NCI-H510A (cell line): ENCODE measurements at places on chromosomes 1 and 21.

- no peak for DNase-seq
Observed at GRCh38 chr1:41891199-41891896, 27.4 kb downstream of the HIVEP3 start.

- DNase-seq, result no peak
Observed at GRCh38 chr1:156740237-156740740, 599 bp downstream of the MRPL24 start.

DNA sequence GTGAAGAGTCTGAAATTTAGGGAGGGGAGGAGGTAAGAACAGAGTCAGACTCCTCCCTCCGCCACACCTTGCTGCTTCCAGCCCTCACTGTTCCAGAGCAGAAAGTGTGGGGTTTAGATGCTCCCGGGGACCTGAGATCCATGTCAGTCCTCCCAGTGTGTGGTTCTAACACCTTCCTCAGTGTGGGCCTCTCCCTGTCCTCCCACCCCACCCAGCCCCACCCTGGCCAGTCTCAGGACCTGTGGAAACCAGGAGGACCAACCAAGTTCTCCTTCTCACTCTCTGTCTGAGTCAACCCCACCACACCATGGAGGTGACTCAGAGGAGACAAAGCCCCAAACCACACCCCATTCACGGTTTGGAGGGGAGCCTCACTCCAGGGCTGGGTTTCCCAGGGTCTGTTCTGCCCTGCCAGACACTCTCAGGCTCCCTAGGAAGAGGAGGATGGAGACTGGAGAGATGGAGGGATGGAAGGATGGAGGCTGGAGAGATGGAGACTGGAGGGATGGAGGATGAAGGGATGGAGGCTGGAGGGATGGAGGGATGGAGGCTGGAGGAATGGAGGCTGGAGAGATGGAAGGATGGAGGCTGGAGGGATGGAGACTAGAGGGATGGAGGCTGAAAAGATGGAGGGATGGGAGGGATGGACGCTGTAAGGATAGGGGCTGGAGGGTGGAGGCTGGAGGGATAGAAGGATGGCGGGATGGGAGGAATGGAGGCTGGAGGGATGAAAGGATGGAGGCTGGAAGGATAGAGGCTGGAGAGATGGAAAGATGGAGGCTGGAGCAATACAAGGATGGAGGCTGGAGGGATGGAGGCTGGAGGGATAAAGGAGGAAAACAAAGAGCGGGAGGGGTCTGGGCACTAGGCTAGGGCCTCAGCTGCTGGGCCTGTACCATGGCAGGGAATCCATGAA, 100.9 kb upstream of the RUNX3 start:
- DNase-seq, result no peak

- DNase-seq, result peak; percentile 27
Observed at GRCh38 chr1:152034654-152035538, 1.9 kb downstream of the S100A11 start.

GRCh38 chr1:177448036-177448615, 277.4 kb downstream of the BRINP2 start:
- DNase-seq, result no peak

- no peak for DNase-seq
Observed at GRCh38 chr21:31905503-31906451, 33.0 kb downstream of the HUNK start.
